ENCODE measurements at places on chromosomes 2 and 18.

DNA sequence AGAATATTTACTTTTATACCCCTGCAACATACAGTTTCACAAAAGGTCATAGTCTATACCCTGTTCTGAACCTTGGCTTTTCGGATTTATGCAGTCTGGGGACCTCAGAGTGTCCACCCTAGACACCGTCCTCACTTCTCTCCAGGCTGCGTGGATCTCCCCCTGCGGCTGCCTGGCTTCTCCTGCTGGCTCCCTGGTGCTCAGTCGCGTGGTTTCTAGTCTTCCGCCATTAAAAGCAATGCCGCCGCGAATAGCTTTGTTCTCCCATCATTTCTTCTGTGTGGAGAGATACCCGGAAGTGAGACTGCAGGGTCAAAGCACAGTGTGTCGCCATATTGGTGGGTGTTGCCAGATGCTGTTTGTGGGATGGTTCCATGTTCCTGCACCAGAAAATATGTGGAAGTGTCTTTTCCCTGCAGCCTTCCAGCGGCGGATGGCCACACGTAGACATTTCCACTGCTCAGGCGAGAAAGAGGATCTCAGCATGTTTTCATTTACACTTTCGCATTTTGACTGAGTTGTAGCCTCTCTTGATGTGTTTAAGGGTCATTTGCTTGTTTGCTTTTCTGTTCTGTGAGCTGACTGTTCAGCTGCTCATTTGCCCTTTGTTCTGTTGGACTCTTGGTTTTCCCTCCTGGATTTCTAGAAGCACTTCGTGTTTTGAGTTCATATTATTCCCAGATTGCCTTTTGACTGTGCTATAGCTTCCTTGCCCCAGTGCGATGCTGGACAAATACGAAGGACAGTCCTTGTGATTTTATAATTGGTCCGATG, 22.9 kb upstream of the ASB1 start:
- DNase-seq: no peak

DNA sequence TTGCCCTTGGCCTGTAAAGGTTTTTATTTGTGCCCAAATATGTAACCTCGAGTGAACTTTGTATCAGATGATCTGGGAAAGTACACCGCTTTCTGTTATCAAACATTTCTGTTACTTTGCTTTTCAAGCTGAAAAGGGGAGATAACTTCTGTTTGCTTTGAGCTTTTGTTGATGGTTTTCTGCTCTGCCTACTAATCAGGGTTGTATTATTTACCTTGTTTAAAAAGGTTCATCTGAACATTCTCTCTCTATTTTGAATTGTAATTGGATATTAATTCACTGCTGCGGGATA, 79.4 kb downstream of the XRCC5 start:
- DNase-seq: no peak

DNA sequence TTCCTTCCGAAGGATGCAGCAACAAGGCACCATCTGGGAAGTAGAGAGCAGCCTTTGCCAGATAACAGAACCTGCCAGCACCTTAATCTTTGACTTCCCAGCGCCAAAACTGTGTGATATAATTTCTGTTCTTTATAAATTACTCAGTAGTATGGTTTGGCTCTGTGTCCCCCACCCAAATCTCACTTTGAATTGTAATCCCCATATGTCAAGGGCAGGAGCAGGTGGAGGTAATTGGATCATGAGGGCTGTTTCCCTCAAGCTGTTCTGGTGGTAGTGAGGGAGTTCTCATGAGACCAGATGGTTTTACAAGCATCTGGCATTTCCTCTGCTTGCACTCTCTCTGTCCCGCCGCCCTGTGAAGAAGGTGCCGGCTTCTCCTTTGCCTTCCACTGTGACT, 899.9 kb downstream of the TRIB2 start:
- no peak for DNase-seq

DNA sequence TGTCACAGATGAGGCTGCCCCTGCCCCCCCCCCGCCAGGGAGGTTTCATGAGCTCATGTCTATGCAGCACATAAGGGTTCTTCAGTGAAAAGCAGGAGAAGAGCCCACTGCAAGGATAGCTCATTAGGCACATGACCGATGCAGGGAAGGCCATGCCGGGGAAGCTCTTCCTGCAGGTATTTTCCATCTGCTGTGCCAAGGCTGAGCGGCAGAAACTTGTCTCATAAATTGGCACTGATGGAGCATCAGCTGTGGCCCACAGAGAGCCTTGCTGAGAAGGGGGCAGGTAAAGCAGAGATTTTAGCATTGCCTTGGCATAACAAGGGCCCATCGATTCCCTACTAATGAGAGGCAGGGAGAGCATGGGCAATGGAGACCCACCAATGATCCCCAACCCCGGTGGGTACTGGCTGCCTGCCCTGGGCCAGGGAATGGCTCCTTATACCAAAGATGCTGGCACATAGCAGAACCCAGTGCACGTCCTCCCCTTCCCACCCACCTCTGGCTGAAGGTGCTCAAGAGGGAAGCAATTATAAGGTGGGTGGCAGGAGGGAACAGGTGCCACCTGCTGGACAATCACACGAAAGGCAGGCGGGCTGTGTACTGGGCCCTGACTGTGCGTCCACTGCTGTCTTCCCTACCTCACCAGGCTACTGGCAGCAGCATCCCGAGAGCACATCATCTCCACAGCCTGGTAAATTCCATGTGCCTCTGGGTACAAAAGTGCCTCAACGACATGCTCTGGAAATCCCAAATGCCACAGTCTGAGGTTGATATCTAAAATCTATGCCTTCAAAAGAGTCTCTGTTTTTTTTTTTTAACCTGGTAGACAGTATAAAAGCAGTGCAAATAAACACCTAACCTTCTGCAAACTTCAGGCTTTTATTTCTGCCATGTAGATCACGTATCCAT, 41.4 kb downstream of the STEAP3 start:
- no peak for DNase-seq

GRCh38 chr2:189178726-189179569, 613 bp downstream of the COL5A2 start:
- DNase-seq: no peak

- DNase-seq: no peak
Measured at GRCh38 chr2:101004620-101005325, 2.7 kb downstream of the RPL31 start.

- no peak for DNase-seq
Measured at GRCh38 chr2:59887366-59887765, 666.1 kb downstream of the BCL11A start.

- no peak for DNase-seq
Measured at GRCh38 chr2:98313492-98314250, 32.6 kb upstream of the CNGA3 start.

GRCh38 chr2:27398962-27399361, 10.4 kb downstream of the PPM1G start:
- DNase-seq: no peak

DNA sequence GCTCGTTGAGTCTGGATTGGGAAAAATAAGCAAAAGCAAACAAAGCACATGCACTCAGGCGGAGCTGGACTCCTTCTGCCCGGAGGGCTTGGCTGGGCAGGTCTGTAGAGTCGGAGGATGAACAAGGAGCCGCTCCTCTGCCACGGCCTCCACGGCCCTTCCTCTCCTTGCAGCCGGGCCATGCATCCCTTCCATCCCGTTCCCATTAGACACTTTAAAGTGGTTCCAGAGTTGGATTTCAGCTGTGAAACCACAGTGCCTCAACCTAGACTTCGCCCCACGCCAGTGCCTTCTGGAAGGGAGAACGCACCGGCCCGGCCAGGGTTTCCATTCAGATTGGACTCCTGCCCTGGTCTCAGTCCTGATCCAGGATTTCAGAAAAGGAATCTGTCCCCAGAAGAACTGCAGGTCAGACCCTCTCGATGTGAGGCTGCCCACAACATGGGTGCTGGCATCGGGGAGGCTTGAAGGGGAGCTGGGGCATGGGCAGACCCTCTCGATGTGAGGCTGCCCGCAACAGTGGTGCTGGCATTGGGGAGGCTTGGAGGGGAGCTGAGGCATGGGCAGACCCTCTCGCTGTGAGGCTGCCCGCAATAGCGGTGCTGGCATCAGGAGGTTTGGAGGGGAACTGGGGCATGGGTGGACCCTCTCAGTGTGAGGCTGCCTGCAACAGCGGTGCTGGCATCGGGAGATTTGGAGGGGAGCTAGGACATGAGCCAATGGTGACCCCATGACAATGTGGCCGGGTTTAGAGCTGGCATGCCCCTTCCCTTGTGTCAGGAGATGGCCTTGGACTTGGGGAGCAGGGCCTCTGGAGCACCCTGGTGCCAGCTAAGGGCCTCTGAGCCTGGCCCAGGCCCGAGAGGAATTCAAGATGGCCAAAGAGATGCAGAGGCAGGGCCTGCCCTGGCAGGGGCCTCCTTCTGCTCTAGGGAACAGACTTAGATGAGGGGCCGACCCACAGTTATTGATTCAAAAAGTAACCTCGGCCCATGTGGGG, 304.5 kb downstream of the NDUFA10 start:
- no peak for DNase-seq

- DNase-seq: no peak
Measured at GRCh38 chr2:69721022-69721421, 20.9 kb upstream of the ANXA4 start.

DNA sequence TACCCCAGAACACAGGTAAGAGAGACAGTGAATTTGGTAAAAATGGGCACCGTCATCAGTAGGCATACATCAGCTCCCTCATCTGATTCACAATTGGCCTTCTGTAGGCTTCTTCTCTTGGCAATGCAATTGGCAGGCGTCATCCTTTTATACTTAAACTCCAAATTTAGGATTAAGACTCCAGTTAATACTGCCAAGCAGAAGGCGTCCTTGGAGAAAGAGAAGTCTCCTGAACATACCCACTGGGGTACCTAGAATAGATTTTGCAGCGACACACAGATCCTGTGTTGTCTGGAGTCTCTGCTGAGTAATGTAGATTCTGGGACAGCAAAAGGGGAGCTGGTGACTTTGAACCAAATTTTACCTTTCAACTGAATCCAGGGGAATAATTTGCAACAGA, 592 bp upstream of the METAP1D start:
- DNase-seq: no peak

DNA sequence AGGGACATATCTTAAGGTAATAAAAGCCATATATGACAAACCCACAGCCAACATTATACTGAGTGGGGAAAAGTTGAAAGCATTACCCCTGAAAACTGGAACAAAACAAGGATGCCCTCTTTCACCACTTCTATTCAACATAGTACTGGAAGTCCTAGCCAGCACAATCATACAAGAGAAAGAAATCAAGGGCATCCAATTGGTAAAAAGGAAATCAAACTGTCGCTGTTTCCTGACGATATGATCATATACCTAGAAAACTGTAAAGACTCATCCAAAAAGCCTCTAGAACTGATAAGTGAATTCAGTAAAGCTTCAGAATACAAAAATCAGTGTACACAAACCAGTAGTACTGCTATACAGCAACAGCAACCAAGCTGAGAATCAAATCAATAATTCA, 53.8 kb upstream of the PSME4 start:
- DNase-seq: no peak

GRCh38 chr2:29628862-29629261, 292.5 kb downstream of the ALK start:
- no peak for DNase-seq

DNA sequence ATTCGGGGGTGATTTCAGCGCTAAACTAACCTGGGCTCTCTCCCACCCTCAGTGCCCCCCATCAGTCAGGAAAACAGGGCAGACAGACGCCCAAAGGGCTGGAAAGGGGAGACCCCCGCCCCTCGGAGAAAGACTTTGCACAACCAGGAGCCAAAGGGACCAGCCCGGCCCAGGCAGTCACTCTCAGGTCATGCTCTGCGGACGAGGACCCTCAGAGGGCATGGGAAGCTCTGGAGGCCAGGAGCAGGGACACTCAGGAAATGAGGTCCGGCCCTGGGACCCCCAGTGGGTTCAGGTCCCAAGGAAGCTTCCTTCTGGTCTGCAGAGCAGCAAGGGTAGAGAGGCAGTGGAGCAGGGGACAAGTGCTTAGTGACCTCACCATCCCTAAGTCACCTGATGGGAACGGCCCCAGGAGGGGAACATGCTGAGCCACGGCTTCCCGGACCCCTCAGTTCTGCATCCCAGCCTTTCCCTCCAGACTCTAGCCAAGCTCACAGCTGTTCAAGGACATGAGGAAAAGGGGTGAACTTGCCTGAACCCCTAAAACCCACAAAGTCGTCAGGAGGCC, 88.0 kb upstream of the GPC1 start:
- DNase-seq: no peak

GRCh38 chr2:128783896-128784295, 465.2 kb upstream of the HS6ST1 start:
- DNase-seq: no peak

GRCh38 chr2:224347176-224348051, 54.5 kb downstream of the FAM124B start:
- no peak for DNase-seq

- DNase-seq: no peak
Measured at GRCh38 chr2:205704127-205704741, 21.9 kb downstream of the NRP2 start.

DNA sequence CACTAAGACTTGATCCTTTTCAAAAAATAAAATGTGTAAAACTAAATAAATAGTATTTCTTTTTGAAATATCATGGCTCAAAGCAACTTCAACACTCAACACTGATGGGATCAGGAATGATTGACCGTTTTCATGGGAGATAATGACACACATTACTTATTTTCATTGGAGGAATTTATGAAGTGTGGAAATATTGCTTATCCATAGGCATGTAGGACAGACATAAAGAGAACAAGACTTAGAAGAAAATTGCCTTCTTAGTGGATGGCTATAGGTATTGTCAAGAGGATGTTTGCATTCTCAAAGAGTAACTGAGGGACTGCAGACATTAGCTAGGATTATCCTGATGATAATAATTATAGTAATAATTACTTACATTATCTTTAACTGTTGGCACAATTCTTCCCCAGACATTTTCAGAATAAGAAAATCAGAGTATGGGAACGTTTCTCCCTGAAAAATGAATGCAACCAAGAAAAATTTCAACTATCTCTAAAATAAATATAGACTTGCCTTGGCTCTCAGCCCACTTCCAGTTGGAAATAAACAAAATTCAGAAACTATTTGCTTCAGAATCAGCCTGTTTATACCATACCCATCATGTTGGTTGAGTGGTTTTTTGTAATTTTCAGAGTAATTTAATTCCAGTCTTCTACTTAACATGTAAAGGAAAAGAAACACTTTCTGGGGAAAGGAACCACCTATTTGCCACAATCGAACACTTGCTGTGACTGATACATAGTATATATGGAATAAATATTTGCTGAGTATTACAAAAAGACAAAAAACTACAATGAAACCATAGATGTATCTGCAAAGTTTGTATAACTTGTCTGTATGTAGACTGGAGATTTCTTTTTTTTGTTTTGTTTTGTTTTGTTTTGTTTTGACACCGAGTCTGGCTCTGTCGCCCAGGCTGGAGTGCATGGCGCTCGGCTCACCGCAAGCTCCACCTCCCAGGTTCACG, 165.7 kb downstream of the TMX3 start:
- DNase-seq: no peak

DNA sequence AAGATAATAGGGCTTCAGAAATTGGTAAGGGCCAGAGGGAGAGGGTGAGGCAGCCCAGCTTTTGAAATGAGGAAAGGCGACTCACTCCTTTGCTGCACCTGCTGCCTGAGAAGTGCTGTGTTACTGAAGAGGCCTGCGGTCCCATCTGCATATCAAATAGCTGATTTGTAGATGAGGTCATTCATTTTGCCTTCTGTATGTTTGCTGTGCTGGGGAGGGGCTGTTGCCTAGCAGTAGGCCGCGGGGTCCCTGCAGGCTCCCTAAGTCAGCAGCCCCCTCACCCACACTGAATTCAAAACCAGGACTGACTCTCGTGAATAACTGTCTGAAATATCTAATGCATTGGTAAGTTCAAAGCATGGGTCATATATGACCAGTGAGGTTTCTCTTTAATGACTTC, 377.2 kb downstream of the SOX11 start:
- DNase-seq: no peak
